Psoas muscle (tissue), 8 donors: ENCODE measurements at places on chromosomes 12 and 14.

DNA sequence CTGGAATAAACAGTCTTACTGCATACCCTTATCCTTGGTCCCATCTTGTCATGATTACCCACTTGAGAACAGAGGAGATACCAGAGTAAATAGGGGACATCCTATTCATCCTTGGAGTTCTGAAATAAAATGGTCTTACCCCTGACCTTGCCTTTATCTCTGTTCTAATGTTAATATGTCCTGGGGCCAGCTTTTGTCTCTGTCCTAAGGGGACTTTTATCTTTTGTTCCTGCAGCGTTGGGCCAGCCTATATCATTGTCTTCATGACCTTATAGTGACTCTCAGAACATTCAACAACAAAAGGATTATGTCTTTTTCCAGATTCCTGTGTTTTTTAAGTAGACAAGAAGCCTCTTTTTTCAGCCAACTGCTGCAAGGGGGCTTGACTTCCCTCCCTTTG, 1057.5 kb downstream of the LRFN5 start:
- DNase-seq = no peak

GRCh38 chr14:98914942-98915341, 357.1 kb downstream of the BCL11B start:
- DNase-seq = no peak

GRCh38 chr12:53219956-53220693, 11.9 kb downstream of the RARG start:
- peak; percentile 75 for DNase-seq

DNA sequence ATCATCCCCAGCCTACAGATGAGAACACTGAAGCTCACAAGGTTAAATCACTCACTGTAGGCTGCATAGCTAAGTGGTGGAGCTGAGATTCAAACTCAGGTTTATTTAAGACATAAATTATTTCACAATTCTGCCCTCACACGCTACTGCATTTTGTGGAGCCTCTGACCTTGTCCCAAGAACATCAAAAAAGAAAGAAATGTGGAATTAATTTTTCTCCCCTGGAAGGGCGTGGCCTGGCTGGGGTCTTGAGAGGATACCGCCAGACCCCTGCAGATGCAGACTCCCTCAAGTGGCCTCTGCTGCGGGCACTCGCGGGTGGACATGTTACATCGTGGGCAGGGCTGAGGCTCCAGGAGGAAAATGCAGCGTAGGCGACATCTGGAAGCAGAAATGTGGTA, 40.6 kb downstream of the LTBP2 start:
- DNase-seq = peak; percentile 63

GRCh38 chr12:99035803-99036202, 390.7 kb downstream of the APAF1 start:
- no peak for DNase-seq

DNA sequence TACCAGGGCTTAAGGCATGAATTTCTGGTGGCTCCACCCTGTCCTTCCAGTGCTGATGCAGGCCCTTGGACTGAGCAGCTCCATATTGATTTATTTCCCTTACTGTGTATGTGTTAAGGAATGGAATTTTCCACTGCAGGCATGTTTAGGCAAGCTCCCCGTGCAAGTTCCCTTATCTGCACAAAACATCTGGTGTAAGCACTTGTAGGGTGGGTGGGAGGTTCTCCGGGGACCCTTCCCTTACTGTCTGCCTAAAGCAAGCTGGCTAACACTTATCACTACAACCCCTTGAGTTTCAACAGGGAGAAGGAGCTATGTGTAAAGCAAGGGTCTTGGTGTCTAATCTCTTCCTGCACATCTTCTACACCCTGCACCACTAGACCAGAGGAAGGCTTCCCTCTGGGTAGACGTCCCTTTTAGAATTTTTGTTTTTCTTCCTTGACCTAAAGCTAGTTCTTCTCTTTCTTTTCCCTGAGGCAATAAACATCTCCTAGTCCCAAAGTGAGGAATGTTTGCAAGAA, 22.0 kb upstream of the DRAM1 start:
- no peak for DNase-seq

- no peak for DNase-seq
Measured at GRCh38 chr14:53948205-53948884, 8.3 kb downstream of the BMP4 start.

DNA sequence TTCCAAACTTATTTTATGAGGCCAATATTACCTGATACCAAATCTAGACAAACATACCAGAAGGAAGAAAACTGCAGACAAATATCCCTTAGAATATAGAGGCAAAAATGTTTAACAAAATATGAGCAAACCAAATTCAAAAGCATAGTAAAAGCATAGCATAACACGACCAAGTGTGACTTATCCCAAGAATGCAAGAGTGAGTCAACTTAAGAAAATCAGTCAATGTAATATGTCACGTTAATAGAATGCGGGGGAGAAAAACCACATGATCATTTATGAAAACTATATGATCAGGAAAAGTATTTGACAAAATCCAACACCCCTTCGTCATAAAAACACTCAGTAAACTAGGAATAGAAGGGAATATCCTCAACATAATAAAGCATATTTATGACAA, 217.3 kb downstream of the ADGRD1 start:
- DNase-seq = no peak

DNA sequence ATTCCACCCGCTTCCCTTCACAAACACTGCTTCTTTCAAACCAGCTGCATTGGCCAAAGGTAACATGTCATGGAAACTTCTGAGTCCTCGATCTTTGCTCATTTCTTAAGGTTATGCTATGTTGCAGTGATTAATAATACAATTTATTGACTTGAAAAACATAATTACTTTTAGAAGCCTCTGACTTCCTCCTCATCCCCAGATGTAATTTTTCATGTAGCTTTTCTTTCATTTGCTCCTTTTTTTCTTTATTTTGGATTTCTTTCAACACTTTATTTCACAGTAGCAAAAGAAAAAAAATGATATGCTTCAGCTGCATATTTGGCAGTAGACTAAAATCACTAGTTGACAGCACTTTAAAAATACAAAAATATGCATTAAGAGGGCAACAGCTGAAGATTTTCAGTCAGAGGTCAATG, 116.2 kb downstream of the LRRIQ1 start:
- no peak for DNase-seq

- DNase-seq = no peak
Measured at GRCh38 chr14:77222546-77223225, 41.1 kb downstream of the TMEM63C start.

GRCh38 chr14:22420598-22421186, 168.3 kb downstream of the DAD1 start:
- DNase-seq = no peak

GRCh38 chr14:93804654-93805053, 16.4 kb upstream of the PRIMA1 start:
- DNase-seq = no peak

- DNase-seq = peak; percentile 53
Measured at GRCh38 chr14:74517731-74518130, 24.2 kb downstream of the ISCA2 start.

DNA sequence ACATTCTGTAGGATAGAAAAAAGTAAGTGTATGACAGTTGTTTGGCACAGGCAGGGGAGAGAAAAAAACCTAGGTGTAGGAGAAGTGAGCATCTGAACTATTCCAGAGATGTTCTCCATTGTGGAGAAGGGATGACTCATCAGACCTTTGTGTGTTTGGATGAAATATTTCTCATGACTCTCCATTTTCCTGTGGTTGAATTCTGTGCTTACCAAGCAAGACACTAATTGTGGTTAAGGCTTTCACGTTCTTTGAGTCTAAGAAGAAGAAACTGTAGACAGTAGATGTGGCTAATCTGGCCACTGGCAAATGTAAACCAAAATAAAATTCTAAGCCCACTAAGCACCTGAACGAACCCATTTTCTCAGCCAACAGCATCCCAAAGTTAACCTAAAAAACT, 107.9 kb upstream of the GZMB start:
- DNase-seq = no peak

DNA sequence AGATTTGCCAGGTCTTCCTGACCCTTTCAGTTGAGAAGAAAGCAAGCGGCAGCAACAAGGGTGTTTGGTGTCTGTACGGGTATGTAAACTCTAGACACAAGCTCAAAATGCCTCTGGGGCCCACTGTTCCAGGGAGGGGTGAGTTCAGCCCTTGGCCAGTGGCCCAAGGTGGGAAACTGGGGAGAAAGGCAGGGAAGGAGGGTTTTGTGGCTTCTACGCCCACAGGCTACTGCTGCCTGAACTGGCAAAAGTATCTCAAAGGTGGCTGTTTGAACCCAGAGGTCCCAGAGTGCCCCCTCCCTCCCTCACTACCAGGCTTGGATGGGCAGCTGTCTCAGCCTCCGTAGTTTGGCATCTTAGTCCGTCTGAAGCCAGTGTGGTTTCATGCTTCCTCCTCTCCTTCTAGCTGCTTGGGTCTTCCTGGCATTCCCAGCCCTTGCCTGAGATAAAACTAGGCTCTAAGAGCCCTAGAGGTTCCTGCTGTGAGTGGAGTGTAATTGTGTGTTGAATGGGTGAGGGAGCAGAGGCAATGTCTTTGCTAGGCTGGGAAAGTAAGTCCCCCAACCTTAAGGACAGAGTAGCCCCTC, 5.5 kb downstream of the HOXC5 start:
- DNase-seq = no peak
